ENCODE measurements at places on chromosomes 2 and 18. TPM values are rescaled to one million over a fixed set of nuclear protein-coding genes. Genes with fewer than 3 reads are reported as not detected.

Gene MALL
- 223 TPM for total RNA-seq

Gene ATP5MC3
- 361 TPM for total RNA-seq

DNA sequence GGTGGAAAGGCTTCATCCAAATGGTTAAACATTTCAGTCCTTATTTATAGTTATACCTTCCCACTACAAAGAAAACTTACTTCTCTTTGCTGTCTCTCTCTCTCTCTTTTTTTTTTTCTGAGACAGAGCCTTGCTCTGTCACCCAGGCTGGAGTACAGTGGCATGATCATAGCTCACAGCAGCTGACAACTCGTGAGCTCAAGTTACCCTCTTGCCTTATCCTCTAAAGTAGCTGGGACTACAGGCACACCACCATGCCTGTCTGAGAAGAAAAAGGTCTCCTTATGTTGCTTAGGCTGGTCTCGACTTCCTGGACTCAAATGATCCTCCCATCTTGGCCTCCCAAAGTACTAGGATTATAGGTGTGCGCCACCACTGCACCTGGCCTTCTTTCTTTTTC is 32.3 kb upstream of the OLA1 start:
- no peak for DNase-seq
- H3K4me3 ChIP-seq, result no peak overlapping the region
- no peaks in the 10 kb centered on the region for H3K27me3 ChIP-seq
- H3K4me1 ChIP-seq, result no peaks in the 10 kb centered on the region
- no peak overlapping the region for H3K27ac ChIP-seq
- no peaks in the 10 kb centered on the region for H3K36me3 ChIP-seq

DNA sequence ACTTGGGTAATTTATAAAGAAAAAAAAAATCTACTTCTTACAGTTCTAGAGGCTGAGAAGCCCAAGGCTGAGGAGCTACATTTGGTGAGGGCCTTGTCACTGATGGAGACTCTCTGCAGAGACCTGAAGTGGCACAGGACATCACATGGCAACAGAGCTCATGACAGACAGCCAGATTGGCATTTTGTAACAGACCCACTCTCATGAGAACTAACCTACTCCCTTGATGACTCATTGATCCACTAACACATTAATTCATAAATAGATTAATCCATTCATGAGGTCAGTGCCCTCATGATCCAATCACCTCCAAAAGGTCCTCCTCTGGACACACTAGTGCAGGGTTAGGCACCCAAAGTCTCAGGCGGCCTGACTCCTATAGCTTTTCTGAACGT is 318.4 kb downstream of the GULP1 start:
- no peaks in the 10 kb centered on the region for H3K36me3 ChIP-seq
- no peak for DNase-seq
- no peak overlapping the region for H3K4me3 ChIP-seq
- peaks cover 8% of the 10 kb centered on the region for H3K4me1 ChIP-seq
- H3K27me3 ChIP-seq, result no peaks in the 10 kb centered on the region

DNA sequence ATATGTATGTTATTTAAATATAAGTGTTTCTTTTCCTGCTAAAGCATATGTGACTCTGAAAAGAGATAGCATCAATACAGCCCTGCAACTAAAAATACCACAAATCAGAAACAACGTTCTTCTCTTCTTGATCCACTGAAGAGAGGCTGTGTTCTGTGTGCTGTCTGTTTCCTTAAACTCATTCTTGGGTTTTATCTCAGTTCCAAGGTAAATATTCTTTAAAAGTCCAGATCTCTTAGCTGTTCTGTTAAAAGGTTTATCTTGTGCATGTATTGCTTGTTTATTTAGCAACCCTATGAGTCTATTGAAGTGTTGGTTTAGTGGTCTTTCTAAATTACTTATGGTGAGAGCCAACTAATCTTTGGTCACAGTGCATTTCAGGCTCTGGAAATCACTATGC is 173.3 kb upstream of the NT5C1B start:
- no peaks in the 10 kb centered on the region for H3K36me3 ChIP-seq
- no peaks in the 10 kb centered on the region for H3K4me1 ChIP-seq
- no peak overlapping the region for H3K4me3 ChIP-seq
- H3K27me3 ChIP-seq, result no peaks in the 10 kb centered on the region

- H3K4me1 ChIP-seq, result no peaks in the 10 kb centered on the region
- H3K27ac ChIP-seq, result no peak overlapping the region
- H3K27me3 ChIP-seq, result no peaks in the 10 kb centered on the region
- H3K36me3 ChIP-seq, result no peaks in the 10 kb centered on the region
Measured at GRCh38 chr18:68854786-68855391, 57.0 kb downstream of the CCDC102B start.

- H3K27me3 ChIP-seq, result no peaks in the 10 kb centered on the region
- H3K36me3 ChIP-seq, result no peaks in the 10 kb centered on the region
- peaks cover 32% of the 10 kb centered on the region for H3K4me1 ChIP-seq
- H3K27ac ChIP-seq, result peak overlapping the region; percentile 98
- DNase-seq, result peak; percentile 84
- peak overlapping the region; percentile 90 for H3K4me3 ChIP-seq
Measured at GRCh38 chr2:188293601-188294351, 2.1 kb downstream of the GULP1 start.

DNA sequence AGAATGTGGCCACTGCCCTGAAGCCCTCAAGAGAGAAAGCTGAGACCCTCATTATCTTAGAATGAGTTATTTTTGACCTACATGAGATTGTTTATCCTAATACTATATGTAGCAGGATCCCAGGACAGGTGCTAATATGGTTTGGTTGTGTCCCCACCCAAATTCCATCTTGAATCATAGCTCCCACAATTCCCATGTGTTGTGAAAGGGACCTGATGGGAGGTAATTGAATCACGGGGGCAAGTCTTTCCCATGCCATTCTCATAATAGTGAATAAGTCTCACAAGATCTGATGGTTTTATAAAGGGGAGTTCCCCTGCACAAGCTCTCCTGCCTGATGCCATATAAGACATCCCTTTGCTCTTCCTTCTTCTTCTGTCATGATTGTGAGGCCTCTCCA is 76.8 kb downstream of the CCBE1 start:
- no peak overlapping the region for H3K27ac ChIP-seq
- H3K36me3 ChIP-seq, result no peaks in the 10 kb centered on the region
- no peak overlapping the region for H3K4me3 ChIP-seq
- no peak for DNase-seq
- H3K4me1 ChIP-seq, result no peaks in the 10 kb centered on the region

- H3K4me3 ChIP-seq, result no peak overlapping the region
- H3K27me3 ChIP-seq, result no peaks in the 10 kb centered on the region
- no peaks in the 10 kb centered on the region for H3K36me3 ChIP-seq
- H3K4me1 ChIP-seq, result peaks cover 13% of the 10 kb centered on the region
- DNase-seq, result no peak
- peak overlapping the region; percentile 6 for H3K27ac ChIP-seq
Measured at GRCh38 chr18:57845605-57846074, 42.5 kb upstream of the ATP8B1 start.

DNA sequence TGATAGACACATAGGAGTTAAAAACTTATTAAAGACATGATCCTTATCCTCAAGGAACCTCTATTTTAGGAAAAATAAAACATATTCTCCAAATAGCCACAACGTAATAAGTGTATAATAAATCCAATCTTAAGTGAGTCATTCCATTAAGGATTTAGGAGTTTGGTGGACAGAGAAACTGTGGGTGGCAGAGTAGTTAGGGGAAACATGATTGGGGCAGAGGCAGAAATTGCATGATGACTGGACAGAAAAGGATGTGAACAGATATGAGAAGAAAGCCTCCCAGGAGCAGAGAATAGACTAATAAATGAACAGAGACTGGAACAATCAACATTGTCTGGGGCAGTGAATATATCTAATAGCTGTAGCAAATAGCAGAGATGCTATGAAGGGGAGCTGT is 48.1 kb upstream of the SIGLEC15 start:
- H3K27ac ChIP-seq, result no peak overlapping the region
- H3K27me3 ChIP-seq, result no peaks in the 10 kb centered on the region
- no peak overlapping the region for H3K4me3 ChIP-seq

GRCh38 chr2:70942396-70943204 is 6.9 kb downstream of the ATP6V1B1 start:
- no peak overlapping the region for H3K27ac ChIP-seq
- no peaks in the 10 kb centered on the region for H3K36me3 ChIP-seq
- no peak for DNase-seq
- H3K27me3 ChIP-seq, result no peaks in the 10 kb centered on the region
- H3K4me3 ChIP-seq, result no peak overlapping the region
- peaks cover 20% of the 10 kb centered on the region for H3K4me1 ChIP-seq

DNA sequence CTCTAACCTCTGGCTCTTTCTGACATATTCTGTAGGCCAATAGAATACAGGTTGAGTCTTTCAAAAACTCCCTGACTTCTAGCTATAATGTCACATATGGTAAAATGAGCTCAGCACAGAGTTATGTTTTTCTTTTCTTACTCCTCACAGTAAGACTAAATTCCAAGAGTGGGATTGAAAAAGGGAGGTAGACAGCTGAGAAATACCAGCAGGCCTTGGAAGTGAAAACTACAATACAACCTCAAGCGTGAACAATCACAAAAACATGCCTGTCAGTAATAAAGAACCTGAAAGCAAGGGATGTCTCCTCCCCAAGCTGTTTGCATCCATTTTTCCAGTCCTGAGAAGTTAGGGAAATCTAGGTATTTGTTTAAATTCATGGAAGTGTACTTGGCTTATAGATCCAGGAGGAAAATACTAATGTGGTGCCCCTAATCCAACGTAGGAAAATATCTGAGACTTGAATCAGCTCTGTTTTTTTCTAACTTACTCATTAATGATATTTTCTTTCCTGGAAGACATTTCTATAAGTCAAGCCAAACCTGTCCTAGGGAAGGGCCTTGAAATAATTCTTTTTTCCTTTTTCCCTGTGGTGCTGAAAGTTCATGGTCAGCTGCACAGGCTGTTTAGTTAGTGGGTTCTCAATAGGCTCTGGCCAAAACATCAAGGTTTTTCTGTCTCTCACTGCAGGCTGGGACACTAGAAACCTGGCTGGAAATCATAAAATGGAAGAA is 167.9 kb upstream of the SPATS2L start:
- H3K4me1 ChIP-seq, result no peaks in the 10 kb centered on the region
- no peaks in the 10 kb centered on the region for H3K27me3 ChIP-seq
- DNase-seq, result no peak
- no peak overlapping the region for H3K27ac ChIP-seq
- no peak overlapping the region for H3K4me3 ChIP-seq

- H3K36me3 ChIP-seq, result no peaks in the 10 kb centered on the region
- no peak overlapping the region for H3K4me3 ChIP-seq
- no peak for DNase-seq
- H3K27me3 ChIP-seq, result no peaks in the 10 kb centered on the region
- H3K4me1 ChIP-seq, result no peaks in the 10 kb centered on the region
Measured at GRCh38 chr2:14363137-14363536, 269.4 kb upstream of the LRATD1 start.

DNA sequence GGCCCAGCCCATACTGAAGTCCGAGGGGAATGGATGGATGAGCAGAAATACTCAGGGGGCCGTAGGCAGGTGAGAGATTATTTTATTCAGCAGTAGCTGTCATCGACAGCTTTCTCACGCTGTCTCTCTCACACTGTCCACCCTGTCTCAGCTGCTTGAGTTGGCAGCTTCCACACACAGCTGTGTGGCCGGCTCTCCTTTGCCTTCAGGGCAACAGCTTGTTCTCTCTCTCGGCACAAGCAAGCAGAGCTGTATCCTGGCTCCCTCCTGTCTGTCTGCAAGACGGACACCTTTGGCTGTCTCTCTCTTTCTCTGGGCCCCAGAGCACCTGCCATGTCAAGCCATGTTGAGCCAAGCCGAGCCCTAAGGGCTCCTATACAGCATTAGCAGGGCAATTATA is 9.8 kb upstream of the PAPOLG start:
- H3K27ac ChIP-seq, result no peak overlapping the region
- no peaks in the 10 kb centered on the region for H3K27me3 ChIP-seq
- H3K36me3 ChIP-seq, result no peaks in the 10 kb centered on the region
- no peak for DNase-seq
- H3K4me1 ChIP-seq, result no peaks in the 10 kb centered on the region
- no peak overlapping the region for H3K4me3 ChIP-seq

DNA sequence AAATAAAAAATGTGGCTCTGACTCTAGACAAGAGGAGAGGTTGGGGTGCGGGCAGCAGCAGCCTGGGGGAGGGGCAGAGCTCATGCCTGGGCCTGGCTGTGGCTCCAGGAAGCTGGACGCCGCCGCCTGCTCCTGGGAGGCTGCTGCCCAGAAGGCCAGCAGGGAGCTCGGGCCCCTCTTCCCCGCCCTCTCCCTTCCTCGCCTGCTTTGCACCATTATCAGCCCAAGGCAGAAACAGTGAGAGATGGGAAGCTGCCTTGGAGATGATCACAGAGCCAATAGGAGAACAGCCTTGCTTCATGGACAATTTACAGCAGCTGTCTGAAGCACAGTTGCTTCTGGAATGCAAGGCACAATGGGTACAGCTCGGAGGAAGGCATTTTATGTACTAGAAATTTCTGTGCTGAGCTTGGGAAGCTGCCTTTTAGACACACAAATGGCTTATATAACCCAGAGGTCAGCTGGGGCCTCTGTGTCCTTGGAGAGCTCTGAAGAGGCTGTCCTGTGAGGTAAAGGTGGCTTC is 55.3 kb upstream of the AFF3 start:
- no peak overlapping the region for H3K4me3 ChIP-seq
- no peaks in the 10 kb centered on the region for H3K27me3 ChIP-seq
- no peak overlapping the region for H3K27ac ChIP-seq
- H3K36me3 ChIP-seq, result no peaks in the 10 kb centered on the region
- no peak for DNase-seq
- no peaks in the 10 kb centered on the region for H3K4me1 ChIP-seq

GRCh38 chr2:36819095-36819711 is 122.7 kb downstream of the VIT start:
- H3K27me3 ChIP-seq, result no peaks in the 10 kb centered on the region
- H3K27ac ChIP-seq, result no peak overlapping the region
- no peaks in the 10 kb centered on the region for H3K36me3 ChIP-seq

DNA sequence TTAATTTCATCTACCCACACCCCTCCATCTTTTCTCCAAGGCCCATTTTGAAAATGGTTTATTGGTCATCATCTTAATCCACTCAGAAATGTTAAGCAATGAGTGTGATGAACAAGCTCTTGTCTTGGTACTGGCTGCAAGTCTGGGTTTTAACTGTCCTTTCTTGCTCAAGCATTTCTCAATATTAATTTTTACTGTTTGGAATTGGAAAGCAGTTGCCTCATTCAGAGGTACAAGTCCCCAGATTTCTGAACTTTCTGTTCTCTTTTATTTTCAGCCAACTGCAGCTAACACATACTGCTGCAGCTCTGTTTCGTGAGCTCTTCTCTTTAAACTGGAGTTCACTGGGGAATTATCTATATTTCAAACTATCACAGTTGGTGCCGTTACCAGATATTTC is 99.4 kb upstream of the TEX51 start:
- no peak overlapping the region for H3K4me3 ChIP-seq
- no peaks in the 10 kb centered on the region for H3K36me3 ChIP-seq
- no peak for DNase-seq
- H3K27me3 ChIP-seq, result peaks cover 27% of the 10 kb centered on the region
- H3K4me1 ChIP-seq, result no peaks in the 10 kb centered on the region
